ENCODE measurements at places on chromosomes 5 and 9.

GRCh38 chr9:132888151-132888550, 9.5 kb downstream of the SPACA9 start:
- H3K27me3 ChIP-seq: no peaks in the 10 kb centered on the region
- DNase-seq: peak; percentile 23
- peaks cover 27% of the 10 kb centered on the region for H3K4me1 ChIP-seq
- no peaks in the 10 kb centered on the region for H3K36me3 ChIP-seq

GRCh38 chr5:17256171-17256570, 38.7 kb downstream of the BASP1 start:
- H3K4me1 ChIP-seq: no peaks in the 10 kb centered on the region
- no peak overlapping the region for H3K4me3 ChIP-seq
- H3K27me3 ChIP-seq: no peaks in the 10 kb centered on the region
- no peak overlapping the region for H3K27ac ChIP-seq
- H3K36me3 ChIP-seq: no peaks in the 10 kb centered on the region

DNA sequence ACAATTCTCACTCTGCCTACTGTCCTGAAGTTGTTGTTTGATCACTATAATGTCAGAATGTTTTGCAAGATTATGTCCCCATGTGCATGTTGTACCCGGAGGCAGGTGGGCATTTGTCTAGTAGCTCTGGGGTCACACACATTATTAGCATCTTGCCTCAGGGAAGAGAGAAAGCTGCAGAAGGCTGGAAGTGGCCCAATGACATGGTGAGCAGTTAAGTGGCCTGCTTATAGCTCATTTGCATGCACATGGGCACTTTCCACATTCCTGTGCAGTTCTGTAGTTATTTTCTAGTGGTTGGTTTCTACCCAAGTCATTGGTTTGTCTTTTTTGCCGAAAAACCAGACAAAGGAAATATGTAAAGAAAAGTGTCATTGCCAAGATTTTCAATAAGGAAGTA, 80.9 kb downstream of the MAP1B start:
- DNase-seq: no peak
- no peak overlapping the region for H3K4me3 ChIP-seq
- no peaks in the 10 kb centered on the region for H3K36me3 ChIP-seq
- no peaks in the 10 kb centered on the region for H3K4me1 ChIP-seq
- no peak overlapping the region for H3K27ac ChIP-seq
- peaks cover 25% of the 10 kb centered on the region for H3K27me3 ChIP-seq

- no peak overlapping the region for H3K4me3 ChIP-seq
- DNase-seq: no peak
- no peaks in the 10 kb centered on the region for H3K27me3 ChIP-seq
- peaks cover 46% of the 10 kb centered on the region for H3K4me1 ChIP-seq
Measured at GRCh38 chr9:135907006-135907430, 328 bp downstream of the CAMSAP1 start.

GRCh38 chr9:97873425-97873824, 20.4 kb downstream of the FOXE1 start:
- no peak overlapping the region for H3K27ac ChIP-seq
- H3K4me1 ChIP-seq: no peaks in the 10 kb centered on the region
- no peak overlapping the region for H3K4me3 ChIP-seq
- no peak for DNase-seq
- H3K27me3 ChIP-seq: peaks cover 4% of the 10 kb centered on the region

DNA sequence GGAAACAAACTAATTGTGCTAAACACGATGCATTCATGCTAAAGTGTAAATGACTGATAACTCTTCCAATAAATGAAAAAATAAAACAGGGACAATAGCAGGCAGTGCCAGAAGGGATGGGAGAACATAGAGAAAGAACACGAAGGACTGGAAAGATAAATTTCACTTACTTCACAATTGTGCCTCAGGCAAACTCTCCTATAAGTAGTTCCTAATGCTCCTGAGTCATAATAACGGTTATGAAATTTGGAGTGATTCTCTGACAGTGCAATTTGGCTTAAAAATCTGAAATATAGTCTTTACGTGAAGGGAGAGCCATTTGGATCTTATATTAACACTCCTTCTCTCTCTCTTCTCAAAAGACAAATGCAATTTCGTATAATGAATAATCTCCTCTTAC, 2218.5 kb downstream of the MAT2B start:
- no peaks in the 10 kb centered on the region for H3K36me3 ChIP-seq
- H3K4me1 ChIP-seq: no peaks in the 10 kb centered on the region
- no peak for DNase-seq
- H3K27ac ChIP-seq: no peak overlapping the region
- no peak overlapping the region for H3K4me3 ChIP-seq

- H3K4me3 ChIP-seq: no peak overlapping the region
- no peaks in the 10 kb centered on the region for H3K36me3 ChIP-seq
- H3K27ac ChIP-seq: no peak overlapping the region
- H3K4me1 ChIP-seq: peaks cover 37% of the 10 kb centered on the region
- no peaks in the 10 kb centered on the region for H3K27me3 ChIP-seq
Measured at GRCh38 chr9:92408747-92409478, 4.5 kb upstream of the OGN start.

DNA sequence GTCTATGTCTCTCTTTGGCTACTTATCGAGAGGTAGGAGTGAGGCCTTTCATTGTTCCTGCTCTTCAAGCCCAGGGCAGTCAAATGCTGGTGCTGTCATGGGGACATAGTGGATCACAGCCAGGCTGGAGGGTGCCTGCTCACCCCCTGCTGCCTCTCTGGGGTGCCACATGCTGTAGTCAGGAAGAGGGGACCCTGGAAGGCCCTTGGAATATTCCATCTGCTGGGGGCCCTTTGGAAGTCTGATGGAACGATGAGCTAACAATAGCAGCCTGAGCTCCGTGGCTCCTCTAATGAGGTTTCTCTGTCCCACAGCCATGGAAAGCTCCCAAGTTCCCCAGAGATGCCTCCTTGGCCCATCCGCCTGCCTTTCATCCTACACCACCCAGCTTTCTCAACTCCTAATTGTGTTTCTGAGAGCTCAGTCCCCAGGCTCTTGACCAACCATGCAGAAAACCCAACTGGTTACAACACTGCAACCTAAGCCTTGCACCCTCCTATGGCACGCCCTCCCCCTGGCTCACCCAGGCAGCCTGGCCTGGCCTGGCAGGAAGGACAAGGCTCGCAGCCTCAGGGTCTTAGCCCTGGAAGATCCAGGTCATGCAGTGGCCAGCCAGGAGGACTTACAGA, 91.7 kb downstream of the NRG2 start:
- peaks cover 44% of the 10 kb centered on the region for H3K27me3 ChIP-seq
- H3K27ac ChIP-seq: no peak overlapping the region
- no peaks in the 10 kb centered on the region for H3K4me1 ChIP-seq
- no peak for DNase-seq
- no peak overlapping the region for H3K4me3 ChIP-seq
- H3K36me3 ChIP-seq: no peaks in the 10 kb centered on the region

DNA sequence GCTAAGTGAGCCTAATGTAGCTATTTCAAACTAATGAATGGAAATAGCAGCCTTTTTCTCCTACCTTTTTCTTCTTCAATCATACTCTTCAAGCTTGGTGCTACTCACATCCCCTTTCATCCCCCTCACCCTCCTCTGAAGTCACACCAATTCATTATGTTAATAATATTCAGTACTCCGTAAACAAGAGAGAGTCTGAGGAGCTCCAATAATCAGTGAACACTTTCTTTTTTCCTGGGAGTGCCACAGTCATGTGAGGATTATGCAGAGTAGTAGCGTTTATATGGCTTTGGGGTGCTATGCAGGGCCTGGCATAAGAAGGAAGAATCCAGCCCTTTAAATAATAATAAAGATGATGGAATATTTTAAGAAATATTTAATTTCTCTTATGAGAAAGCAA, 354.3 kb upstream of the CTNND2 start:
- no peak overlapping the region for H3K4me3 ChIP-seq
- H3K27ac ChIP-seq: no peak overlapping the region
- H3K36me3 ChIP-seq: no peaks in the 10 kb centered on the region
- no peak for DNase-seq

GRCh38 chr9:25703701-25704357, 25.6 kb upstream of the TUSC1 start:
- no peak overlapping the region for H3K4me3 ChIP-seq
- DNase-seq: no peak
- no peak overlapping the region for H3K27ac ChIP-seq

- H3K27me3 ChIP-seq: no peaks in the 10 kb centered on the region
- no peaks in the 10 kb centered on the region for H3K36me3 ChIP-seq
- no peaks in the 10 kb centered on the region for H3K4me1 ChIP-seq
- no peak overlapping the region for H3K4me3 ChIP-seq
Measured at GRCh38 chr9:13151489-13151888, 128.0 kb downstream of the MPDZ start.

DNA sequence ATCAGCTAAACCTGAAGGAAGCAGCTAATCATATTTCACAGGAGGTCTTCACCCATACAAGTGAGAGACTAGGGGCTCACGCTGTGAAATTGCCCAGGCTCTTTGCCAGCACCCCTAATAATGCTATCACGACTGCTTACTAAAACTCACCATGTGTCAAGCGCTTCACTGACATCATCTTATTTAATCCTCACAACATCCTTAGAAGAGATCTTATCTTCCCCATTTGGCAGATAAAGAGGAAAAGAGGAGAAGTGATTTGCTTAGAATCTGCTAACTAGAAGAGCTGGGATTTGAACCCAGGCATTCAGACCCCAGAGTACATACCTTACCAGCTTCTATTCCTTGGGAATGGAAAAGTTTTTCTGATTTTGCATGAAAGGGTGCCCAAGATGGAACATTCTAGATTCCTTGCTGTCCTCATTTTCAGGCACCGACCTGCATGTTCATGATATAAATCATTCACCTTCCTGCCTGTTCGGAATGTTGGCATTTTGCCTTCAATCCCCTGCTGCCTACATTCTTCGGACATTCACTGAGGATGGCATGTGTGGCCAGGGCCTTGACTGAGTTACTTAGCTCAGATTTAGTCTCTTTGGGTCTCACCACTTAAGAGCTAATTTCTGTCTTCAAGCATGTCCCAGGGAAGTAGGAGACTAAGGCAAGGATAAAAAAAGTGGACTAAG, 88.1 kb downstream of the SH3TC2 start:
- no peak overlapping the region for H3K27ac ChIP-seq
- no peaks in the 10 kb centered on the region for H3K4me1 ChIP-seq
- H3K4me3 ChIP-seq: no peak overlapping the region
- no peak for DNase-seq
- H3K36me3 ChIP-seq: no peaks in the 10 kb centered on the region
- peaks cover 11% of the 10 kb centered on the region for H3K27me3 ChIP-seq

DNA sequence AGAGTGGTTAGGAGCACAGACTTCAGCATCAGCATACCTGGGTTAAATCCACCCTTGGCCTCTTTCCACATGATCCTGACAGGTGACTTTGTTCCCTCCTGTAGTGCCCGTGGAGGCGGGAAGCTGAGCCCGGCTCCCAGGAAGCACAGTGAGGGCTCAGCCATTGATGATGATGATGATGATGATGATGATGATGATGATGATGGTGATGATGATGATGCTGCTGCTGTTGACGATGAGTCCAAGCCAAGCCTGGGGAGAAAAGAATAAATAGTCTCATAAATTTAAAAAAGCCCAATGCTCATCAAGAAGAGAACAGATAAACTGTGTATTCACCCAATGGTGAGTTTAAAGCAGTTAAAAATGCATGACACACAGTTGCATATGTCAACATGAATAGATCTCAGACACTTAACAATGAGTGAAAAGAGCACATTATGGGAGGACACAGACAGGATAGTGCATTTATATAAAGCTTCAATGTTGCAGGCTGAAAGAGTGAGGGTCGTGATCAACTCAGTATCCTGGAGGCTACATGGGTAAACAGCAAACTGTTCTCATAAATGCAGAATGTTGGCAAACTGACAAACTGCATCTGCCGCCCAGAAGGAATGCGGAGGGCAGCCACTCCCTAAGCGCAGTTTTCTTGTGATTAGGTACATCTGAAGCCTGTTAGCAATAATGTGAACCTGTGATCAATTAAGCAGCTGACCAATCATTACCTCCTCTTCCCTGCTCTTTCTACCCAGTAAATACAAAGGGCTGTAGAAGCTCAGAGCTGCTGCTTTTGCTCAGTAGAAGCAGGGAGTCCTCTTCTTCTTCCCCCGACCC, 11.7 kb upstream of the CFAP157 start:
- no peaks in the 10 kb centered on the region for H3K36me3 ChIP-seq
- no peaks in the 10 kb centered on the region for H3K27me3 ChIP-seq
- no peak overlapping the region for H3K4me3 ChIP-seq
- H3K27ac ChIP-seq: no peak overlapping the region

DNA sequence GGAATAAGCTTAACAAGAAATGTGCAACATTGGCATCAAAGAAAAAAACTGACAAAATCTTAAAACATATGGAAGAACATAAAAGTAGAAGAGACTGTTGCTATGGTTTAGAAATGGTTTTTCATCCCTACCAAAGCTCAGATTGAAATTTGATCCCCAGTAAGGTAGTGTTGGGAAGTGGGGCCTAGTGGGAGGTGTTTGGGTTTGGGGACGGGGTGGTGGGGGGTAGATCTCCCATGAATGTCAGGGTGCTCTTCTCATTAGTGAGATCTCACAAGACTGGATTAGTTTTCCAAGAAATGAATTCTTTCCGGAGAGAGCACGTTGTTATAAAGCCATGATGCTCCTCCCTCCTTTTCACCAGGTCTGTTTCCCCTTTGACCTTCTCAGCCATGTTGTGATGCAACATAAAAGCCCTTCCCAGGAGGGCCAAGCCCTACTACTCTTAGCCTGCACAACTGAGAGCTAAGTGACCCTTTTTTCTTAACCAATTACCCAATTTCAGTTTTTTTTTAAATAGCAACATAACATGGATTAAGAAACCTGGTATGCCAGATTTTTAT, 10.6 kb downstream of the TMEM167A start:
- H3K36me3 ChIP-seq: peaks cover 35% of the 10 kb centered on the region
- H3K4me1 ChIP-seq: peaks cover 21% of the 10 kb centered on the region
- DNase-seq: no peak

DNA sequence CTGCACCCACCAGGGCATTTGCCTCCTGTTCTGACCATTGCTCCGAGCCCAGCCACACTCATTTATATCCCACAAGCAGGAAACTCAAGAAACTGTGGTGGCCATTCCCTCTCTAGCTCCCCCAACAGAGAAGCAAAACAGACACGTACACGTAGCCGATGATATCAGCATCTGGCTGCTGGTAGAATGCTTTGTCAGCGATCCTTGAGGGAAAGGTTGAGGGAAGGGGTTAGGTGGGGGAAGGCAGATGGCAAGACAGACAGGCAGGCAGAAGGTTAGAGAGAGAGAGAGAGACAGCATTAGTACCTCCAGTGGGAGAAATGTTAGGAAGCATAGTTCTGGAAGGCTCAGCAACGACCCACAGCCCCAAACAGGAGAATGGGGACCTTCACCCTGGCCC, 7.8 kb downstream of the HIGD2A start:
- peaks cover 58% of the 10 kb centered on the region for H3K36me3 ChIP-seq
- H3K27me3 ChIP-seq: no peaks in the 10 kb centered on the region
- H3K4me3 ChIP-seq: no peak overlapping the region
- H3K27ac ChIP-seq: no peak overlapping the region
- no peak for DNase-seq

All from DND-41 (cell line).